Activated naive CD8-positive, alpha-beta T cell treated with anti-CD3 and anti-CD28 coated beads, Interleukin-2, amount 50 U/mL, for 16 hours (primary cell): ENCODE measurements at places on chromosomes 16 and 17.

- DNase-seq: no peak
Observed at GRCh38 chr17:35087731-35088355, 24.3 kb upstream of the RFFL start.

GRCh38 chr16:48160575-48160974 lies 4.8 kb upstream of the ABCC12 start:
- no peak for DNase-seq

GRCh38 chr16:6846452-6846851 lies 486.2 kb upstream of the RBFOX1 start:
- DNase-seq: no peak

- no peak for DNase-seq
Observed at GRCh38 chr16:87733190-87733589, 32.6 kb downstream of the KLHDC4 start.

GRCh38 chr17:52287611-52288010 lies 129.1 kb upstream of the CA10 start:
- no peak for DNase-seq

GRCh38 chr17:47791025-47791424 lies 30.6 kb downstream of the OSBPL7 start:
- no peak for DNase-seq

- no peak for DNase-seq
Observed at GRCh38 chr17:62994931-62995330, 28.9 kb downstream of the TANC2 start.

DNA sequence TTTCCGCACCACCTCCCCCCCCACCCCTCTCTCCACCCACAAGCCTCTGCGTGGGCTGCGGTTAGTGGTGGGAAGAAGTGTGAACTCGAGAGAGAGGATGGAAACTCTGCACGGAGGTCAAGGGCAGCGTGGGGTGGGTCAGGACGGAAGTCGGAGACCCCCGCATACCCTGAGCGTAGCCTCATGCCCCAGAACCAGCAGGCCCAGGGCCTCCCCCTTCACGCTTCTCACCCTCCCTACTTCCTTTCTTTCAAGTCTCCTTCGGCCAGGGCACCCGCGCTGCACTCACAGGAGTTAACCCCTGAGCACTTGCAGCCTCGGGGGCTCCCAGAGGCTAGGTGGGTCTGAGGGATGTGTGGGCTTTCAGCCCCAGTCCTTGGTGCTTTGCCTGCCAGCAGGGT lies 9.2 kb downstream of the TBKBP1 start:
- DNase-seq: no peak

DNA sequence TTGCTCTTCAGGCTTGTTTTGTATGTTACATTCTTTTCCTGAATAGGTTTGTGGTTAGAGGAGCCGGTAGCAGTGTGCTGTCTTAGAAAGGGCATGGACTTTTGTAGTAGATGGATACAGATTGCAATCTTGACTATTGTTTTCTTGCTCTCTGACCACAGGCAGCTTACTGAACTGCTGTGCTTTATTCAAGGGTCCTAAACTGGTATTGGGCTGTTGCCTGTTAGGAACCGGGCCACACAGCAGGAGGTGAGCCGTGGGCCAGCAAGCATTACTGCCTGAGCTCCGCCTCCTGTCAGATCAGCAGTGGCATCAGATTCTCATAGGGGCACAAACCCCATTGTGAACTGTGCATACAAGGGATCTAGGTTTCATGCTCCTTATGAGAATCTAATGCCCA lies 373.9 kb downstream of the CPPED1 start:
- DNase-seq: no peak

DNA sequence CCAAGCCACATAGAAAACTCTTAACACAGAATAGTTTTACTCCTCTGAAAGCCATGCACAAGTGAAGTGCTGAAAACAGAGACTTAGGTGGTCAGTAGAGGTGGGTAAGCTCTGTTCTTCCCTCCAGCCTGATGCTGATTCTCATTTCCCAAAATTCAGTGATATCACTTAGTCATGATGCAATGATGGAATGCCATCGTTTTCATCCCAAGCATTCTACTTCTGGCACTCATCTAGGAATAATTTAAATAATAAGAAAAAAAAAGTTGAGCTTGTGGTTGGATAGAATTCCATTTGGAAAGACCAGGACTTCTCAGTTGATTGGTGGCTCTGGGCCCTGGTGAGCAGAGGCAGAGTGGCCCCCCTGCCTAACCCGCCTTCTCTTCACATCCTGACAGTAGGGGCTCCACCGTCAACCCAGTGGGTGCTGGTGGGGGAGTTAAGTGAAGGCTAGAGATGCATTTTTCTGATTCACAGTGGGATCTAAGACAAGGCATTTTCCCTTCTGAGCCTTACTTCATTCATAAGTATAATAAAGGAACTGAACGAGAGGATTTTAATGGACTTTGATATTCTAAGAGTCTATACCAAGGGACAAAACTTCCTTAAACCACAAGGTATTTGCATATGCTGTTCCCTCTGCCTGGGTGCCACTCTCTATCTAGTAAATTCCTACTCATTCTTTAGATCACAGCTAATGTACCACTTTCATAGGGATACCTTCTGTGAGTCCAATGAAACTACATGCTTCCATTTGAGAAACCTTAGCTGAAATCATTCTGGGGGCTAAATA lies 310.3 kb upstream of the DYNLRB2 start:
- DNase-seq: no peak

- DNase-seq: no peak
Observed at GRCh38 chr17:78500806-78501205, 76.4 kb downstream of the DNAH17 start.

DNA sequence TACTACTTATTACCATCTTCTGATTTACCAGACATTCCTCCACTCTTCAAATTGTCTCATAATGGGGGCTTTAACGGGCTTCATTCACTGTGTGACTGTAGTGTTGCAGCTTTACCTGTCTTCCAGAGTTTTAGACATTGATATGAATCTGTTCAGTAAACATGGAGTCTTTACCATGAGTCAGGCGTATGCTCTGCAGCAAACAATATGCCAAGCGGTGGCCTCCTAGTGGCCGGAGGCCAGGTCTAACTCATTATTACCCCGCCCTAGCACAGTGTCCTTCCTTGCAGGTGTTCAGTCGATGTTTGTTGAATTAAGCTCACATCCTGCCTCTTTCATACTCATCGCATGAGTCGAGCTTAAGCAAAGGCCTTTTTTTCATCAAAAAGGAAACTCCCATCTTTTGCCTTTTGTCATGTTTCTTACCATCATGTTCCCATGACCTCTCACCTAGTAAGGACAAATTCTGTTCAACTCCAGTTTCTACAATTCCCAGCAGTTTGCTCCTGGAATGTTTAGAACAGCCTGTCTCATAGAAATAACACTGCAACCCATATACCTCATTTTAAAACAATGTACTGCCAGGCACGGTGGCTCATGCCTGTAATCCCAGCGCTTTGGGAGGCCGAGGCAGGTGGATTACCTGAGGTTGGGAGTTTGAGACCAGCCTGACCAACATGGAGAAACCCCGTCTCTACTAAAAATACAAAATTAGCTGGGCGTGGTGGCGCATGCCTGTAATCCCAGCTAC lies 39.4 kb downstream of the TUBD1 start:
- DNase-seq: no peak

GRCh38 chr17:11326492-11326891 lies 85.5 kb downstream of the SHISA6 start:
- DNase-seq: no peak

GRCh38 chr17:30369995-30370394 lies 8.7 kb upstream of the CPD start:
- DNase-seq: no peak

- DNase-seq: no peak
Observed at GRCh38 chr16:57915811-57916488, 55.0 kb downstream of the CNGB1 start.

GRCh38 chr17:13003927-13004326 lies 13.9 kb downstream of the ELAC2 start:
- no peak for DNase-seq

DNA sequence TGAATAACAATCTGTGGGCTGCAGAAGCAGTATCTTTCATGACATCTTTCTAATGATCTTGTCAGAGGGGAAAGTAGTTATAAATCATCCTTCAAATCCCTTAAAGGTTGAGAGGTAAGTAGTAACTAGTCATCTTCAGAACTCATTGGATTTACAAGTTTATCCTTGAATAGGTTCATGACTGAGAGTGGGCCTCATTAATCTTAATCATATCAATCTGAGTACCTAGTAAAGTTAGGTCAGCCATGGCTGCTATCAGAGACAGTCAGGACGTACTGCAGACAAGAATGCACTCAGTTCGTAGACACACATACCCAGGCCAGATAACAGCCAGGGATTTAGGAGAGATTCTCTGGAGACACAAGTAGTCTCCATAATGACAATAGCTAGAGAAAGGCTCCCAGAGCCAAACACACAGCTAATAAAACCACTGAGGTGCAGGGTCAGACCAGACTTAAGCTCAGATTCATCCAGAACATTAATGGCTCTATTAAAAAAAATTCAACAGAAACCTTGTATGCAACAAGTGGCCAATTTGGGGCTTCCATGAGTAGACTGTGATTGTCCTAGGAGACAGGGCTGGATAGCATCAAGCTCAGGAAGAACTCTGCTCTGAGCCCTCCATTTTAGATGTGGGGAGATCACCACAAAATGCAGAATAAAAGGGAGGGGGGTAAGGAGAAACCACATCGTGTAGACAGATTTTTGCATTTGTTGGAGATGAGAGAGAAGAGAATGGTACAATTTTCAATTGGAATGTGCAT lies 65.8 kb downstream of the TBX4 start:
- no peak for DNase-seq

DNA sequence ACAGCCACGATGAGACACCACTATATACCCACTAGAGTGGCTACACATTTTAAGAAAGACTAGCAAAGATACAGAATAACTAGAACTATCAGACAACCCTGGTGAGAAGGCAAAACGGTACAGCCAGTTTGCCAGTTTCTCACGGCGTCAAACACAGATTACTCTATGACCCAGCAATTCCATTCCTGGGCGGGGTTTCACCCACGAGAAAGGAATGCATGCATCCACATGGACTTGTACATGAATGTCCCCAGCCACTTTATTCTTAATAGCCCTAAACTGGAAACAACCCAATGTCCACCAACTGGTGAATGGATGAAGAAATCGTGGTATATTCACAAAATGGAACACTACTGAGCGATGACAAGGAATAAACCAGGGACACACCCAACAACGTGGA lies 74.5 kb downstream of the MYH10 start:
- DNase-seq: no peak

- DNase-seq: no peak
Observed at GRCh38 chr16:50273888-50274325, 7.6 kb downstream of the ADCY7 start.

GRCh38 chr17:40517286-40517662 lies 15.9 kb upstream of the TNS4 start:
- DNase-seq: no peak

DNA sequence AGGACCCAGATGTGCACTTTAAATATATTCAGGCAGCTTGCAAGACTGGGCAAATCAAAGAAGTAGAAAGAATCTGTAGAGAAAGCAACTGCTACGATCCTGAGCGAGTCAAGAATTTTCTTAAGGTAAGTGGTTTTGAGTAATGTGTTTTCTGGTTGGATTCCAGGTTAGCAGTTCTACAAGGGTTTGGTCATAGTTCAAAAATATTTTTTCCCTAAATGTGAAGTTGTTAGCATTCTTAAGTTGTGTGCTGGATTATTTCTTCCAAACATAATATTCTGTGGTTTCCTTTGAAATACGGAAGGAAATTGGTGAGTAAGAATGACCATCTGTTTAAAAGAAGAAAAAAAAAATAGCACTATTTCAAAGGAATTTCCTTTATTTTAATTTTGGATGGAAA lies 38.4 kb downstream of the PTRH2 start:
- DNase-seq: no peak

DNA sequence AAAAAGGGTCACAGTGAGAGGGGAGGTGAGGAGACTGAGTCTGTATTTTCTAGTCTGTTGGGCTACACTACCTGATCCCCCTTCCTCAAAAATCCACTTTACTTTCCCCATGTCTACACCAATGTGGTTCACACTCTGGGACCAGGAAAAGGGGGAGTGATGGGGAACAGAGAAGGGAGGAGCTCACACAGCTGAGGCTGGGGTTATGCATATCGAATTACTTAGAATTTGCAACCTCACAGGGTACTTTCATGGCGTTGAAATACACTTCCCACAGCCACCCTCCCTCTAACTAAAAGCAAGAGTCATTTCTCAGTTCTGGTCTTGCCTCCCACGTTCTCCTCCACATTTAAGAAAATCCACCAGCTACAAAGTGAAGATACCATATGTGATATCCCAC lies 14.1 kb downstream of the MAPT start:
- no peak for DNase-seq
